ENCODE measurements at places on chromosomes 2 and 18.

GRCh38 chr18:58290116-58290695 lies 246.2 kb downstream of the NEDD4L start:
- no peak for DNase-seq

GRCh38 chr2:5914811-5915611 lies 222.8 kb downstream of the SOX11 start:
- no peak for DNase-seq

DNA sequence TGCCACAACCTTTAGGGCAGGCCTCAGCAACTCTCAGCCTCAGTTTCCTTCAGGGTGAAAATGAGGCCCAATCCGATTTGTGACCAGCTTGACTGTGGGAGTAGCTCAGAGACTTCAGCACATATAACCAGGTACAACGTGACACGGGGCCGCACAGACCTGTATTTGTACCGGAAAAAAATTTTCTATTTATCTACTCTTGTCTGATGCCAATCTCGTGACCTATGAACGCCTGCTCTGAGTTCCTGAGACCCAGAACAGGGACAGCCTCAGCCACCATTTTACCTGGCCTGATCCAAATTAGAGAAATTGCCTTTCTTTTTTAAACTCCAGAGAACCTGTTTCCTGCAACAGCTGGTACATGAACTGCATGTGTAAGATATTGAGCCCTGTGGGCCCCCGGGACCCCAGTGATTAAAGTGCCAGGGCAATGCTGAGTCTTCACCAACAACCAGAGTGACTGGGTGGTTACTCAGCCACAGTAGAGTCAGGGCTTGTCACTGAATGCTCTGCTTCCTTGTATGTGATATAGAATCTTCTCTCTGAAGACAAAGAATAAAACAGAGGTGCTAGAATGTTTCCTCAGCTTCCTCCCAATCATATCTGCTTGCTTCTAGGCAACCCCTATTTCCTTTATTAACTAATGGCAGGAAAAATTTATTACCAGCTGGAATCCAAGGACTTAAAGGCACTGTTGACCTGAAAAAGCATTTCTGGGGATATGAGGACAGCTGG lies 47.8 kb upstream of the FZD7 start:
- no peak for DNase-seq

DNA sequence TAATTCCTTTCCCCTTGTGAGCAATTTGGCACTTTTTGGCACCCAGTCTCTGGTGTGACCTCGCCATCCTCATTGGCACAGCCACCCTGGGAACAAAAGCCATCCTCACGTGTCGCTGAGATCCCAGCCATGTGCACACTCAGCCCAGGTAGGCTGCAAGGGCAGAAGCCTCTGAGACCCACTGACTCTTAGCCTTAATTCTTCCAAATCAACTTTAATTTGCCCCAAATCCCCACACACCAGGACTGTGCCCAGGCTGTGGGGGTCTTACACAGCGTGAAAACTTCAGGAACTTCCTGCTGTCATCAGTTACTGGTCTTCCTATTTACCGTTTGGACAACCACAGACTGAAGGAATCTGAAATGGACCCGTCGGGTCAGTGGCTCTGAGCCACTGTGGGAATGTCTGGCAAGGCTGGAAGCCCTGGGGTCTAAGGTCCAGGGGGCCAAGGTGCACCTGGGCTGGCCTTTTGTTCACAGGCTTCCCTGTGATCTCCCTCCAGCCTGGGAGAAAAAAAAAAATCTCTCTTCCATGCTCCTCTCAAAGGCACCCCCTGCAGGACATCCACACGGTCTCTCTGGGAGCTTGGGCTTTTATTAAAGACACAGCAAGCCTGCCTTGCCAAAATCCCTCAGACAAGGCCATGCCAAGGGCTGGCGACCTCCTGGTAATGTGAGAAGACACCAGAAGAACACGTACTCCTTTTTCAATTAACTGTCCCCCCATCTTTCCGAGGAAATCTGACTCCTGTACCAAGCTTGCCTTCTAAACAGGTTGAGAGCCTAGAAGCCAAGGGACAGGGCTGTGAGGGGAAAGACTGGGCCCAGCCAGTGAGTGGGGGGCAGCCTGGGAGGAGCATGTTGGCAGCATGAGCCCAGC lies 42.1 kb upstream of the LAPTM4A start:
- DNase-seq: peak; percentile 47

DNA sequence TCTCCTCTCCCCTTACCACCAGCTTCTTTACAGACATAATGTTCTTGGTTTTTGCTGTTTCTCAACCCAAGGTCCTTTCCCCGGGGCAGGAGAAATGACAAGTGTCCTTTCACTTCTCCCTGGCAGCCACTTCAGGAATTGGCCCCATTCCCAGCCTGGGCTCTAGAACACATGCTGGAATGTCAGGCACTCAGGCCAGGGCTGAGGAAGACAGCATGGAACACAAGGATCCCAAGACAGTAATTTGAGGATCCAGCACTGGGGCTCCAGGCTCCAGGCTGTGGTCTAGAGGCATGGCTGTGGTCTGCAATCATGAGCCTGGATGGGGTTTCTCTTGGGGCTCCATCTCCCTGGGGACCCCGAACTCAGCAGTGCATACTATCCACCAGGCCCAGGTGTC lies 201.4 kb downstream of the CELF4 start:
- no peak for DNase-seq

DNA sequence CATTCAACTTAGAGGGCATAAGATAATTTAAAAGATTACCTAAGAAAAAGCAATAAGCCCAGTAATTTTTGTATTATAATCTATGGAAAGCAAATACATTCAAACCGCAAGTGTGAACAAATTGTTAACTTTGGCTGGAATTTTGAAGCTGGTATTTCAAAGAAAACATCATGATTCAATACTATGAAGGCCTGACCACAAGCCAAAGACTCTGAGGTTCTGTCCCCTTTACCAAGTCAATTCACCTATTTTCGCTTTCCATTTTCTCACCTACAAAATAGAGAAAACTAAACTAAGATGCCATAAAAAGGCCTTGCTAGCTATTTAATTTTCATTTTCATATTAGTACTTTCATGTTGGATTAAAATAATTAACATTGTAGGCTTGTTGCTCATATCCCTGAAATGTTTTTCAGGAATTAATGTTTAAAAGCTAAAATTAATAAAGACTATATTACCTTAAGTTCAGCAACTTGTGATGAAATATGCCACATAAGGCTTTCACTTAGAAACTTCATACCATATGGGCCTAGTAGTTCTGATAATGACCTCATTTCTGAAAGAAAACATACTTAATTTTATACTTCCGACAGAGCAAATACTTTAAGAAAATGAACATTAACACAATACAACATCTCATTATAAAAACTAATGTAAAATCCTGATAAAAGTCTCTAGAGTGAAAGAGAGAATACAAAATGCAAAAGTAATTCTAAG lies 85.7 kb upstream of the FRZB start:
- no peak for DNase-seq

GRCh38 chr2:229634601-229635370 lies 79.6 kb downstream of the DNER start:
- DNase-seq: no peak

DNA sequence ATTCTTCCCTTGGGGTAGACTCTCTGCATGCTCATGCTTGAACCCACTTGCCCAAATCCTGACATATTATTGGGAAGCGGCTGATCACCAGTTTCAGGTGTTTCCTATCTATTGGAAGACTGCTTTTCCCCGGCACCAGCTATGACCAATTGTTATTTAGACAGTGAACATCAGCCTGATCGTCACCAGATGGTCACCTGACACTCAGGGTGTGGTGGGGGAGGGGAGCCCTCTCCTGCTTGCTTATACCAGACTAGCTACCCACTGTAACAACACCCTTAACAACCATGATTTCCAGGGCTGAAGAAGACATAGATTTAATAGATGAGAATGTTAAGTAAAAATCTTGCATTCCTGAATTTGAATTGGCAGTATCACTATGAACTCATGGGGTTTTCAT lies 44.3 kb downstream of the RBM43 start:
- DNase-seq: no peak

DNA sequence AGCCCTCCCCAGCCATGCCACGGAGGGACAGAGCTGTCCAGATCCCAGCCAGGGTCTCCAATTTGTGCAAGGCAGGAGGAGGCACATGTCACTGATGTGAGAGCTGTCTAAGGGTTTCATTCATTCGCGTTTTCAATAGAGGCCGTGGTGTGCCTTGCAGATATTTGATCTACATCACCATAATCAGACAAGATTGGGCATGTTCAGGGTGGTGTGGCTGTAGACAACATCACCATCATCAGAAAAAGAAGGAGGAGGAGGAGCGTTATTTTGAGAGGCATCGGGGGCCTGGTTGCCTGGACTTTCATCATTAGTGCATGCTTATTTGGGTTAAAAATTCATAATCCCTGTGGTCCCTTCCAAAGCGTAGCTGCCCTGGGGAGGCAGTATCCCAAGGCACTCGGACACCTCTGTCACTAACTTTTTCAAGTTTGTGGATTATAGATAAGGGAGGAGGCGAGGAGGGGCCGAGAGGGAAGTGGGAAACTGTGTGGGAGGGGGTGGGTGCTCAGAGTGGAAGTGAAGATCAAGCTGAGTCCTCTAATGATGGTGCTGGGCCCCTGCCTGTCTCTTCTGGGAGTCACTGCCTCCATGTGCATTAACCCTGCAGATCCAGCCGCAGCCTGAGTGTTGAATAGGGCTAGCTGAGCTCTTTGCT lies 194.1 kb downstream of the CTIF start:
- no peak for DNase-seq

All from Kasumi-1 (cell line).